ENCODE measurements at places on chromosomes 12 and 14. TPM values are rescaled to one million over a fixed set of nuclear protein-coding genes. Genes with fewer than 3 reads are reported as not detected.

DNA sequence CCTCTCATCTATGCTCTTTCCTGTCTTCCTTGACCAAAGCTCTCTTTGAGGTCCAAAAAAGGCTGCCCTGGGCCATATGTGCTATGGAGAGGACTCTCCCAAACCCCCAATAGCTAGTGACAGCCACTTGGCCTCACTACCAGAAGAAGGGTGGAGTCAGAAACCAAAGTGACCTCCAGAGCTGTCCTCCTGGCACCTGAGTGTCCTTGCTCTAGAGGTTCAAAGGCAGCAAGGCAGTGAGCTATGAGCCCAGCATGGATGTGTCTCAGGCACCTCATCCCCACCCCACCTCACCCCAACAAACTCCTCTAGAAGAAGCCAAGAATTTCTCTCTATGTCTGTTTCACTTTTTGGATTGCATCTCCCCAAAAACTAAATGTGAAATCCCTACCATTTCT, 4.1 kb upstream of the AQP5 start:
- no peak for DNase-seq

GRCh38 chr12:121240062-121240420, 30.1 kb downstream of the P2RX4 start:
- no peak for DNase-seq

DNA sequence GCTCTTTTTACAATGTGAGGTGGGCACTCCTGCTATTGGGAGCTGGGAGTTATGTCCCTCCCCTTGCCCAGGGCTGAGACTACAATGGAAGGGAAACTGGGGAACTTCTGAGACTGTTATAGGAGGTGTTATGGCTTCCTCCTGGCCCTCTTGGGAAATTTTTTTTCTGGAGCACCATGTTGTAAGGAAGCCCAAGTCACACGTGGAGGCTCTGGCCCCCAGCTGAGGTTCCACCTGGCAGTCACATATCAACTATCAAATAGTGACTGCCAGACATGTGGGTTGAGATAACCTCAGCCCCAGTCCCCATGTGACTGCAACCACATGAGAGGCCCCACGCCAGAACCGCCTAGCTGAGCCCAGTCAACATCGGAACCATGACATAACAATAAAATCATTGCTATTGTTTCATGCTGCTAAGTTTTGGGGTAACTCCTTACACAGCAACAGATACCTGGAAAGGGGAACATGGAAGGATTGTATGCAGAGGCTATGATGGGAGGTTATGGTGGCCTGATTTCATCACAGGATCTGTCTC, 99.4 kb upstream of the NCOR2 start:
- DNase-seq, result no peak

- no peak for DNase-seq
Measured at GRCh38 chr12:53300187-53300586, 692 bp downstream of the MYG1 start.

DNA sequence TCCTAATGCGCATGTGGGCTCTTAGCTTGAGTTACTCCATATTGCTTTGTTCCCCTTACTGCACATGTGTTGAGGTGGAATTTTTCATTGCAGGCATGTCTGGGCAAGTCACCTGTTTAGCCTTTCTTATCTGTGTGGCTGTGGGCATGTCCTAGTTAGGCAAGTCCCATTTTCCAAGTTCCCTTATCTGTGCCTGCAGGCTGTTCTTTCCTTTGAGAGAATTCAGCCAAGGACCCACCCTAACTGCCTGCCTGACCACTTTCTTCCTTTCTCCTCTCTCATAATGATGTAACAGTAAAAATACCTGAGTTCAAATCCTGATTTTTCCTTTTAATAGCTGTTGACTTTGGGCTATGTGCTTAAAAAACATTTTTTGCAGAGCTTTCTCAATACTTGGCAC, 870.6 kb downstream of the NRXN3 start:
- DNase-seq, result no peak

DNA sequence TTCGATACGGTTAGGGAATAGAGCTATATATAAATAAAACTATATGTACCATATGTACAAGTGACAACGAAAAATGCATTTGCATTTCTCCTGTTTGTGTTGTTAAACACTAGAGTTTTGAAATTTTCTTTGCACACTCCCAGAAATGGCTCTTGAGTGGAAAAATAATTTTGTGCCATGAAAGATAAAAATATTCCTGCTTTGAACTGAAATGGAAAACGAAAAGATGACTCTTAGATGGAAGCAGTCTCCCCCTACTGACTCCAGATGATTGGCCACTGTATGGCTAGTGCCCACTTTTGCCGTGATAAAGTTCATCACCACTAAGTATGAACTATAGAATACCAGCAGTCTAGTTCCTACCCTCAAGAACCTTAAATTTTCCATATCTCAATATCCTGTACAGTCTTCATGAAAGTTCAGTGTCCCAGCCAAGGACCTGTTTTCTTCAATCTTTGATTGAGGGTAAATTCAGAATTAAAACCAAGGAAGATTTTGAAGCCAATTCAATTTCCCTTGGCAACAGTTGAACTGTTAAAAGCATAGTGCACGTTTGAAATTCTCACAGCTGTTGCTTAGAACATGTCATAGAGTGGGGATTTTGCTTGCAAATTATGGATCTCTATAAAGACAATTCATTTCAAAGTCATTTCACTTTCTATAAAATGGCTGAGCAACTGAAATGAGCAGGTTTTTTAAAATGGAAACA, 1.6 kb upstream of the PPP2R5E start:
- no peak for DNase-seq

- no peak for DNase-seq
Measured at GRCh38 chr12:80837342-80837978, 100.3 kb downstream of the LIN7A start.

DNA sequence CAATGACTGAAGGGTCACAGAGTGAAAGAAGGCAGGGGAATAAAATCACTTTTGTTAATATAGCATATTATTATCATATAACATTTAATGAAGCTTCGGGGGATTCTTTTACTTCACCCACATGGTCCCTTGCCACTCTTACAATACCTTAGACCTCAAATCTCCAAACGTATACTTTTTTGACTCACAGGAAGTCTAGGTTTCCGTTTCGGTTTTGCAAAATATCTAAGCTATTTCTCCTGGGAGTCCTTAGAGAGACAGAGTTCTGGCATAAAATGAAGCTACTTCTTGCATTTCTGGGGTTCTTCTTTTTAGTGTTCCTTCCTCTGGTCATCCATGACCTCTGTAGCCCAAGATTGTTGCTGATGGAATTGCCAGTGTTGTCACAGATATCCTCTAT, 590.5 kb upstream of the ATP2B1 start:
- DNase-seq, result no peak

- no peak for DNase-seq
Measured at GRCh38 chr12:2775431-2775830, 19.3 kb upstream of the FKBP4 start.

GRCh38 chr12:78260976-78261375, 430.3 kb downstream of the NAV3 start:
- no peak for DNase-seq

SDR9C7 gene
- total RNA-seq, result not detected

SYT1 gene
- 1.2 TPM for total RNA-seq

CD4 gene
- total RNA-seq, result 38.1 TPM
